ENCODE measurements at places on chromosomes 1 and 21.

GRCh38 chr21:41712201-41712600 is 54.7 kb downstream of the RIPK4 start:
- DNase-seq, result no peak

GRCh38 chr1:198772626-198773025 is 133.8 kb downstream of the PTPRC start:
- DNase-seq, result no peak

DNA sequence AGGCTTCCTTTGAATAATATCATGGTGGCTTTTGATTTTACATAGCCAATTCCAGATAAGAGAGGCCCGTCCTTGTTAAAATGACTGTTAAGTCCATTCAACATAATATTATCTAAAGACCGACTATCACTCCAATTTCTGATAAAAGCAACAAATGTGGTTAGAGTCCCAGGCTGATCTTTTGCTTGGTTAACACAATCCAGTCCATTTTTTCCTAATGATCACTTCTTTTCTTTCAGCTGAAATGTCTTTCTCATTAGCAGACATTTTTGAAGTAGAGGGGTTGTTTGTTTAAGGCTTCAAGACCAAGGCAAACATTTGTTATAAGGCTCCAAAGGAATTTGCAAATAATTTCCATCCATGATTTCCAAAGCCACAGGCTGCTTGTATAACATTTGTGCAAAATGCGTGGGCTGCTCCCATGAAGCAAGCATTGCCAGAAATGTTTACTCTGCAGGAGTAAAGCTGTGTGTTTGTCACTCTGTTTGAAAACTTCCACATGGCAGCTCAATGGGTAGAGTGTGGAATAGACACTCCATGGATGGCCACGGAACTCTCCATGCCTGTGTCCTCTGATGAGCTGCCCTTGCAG is 111.5 kb downstream of the PSMG1 start:
- no peak for DNase-seq

DNA sequence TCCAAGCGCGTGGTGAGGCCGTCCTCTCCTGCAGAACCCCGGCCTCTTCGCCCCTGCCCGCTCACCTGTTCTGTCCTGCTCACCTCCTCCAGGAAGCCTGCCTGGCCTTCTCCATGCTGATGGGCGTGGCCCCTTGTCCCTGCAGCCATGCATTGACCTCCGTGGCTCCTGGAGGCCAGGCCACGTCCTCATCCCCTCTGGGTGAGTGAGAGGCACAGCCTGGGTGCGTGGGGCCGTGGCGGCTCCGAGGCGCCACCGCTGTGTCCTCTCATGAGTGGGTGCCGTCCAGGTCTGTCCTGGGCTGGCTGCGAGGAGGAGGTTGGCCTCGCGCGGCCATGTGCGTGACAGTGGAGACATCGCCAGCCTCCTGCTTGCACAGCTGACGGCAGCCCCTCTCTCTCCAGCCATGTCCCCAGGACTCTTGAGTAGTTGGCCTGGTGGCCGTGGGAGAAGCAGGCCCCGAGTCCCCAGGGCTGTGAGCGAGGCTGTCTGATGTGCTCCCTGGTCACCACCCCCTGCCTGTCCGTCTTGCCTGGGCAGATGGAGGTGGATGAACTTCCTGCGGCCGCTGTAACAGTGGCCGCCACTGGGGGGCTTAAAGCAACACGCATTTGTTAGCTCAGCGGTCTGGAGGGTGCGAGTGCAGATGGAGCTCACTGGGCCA is 58.1 kb downstream of the PRKCZ start:
- DNase-seq, result no peak

- no peak for DNase-seq
Observed at GRCh38 chr1:42122408-42122807, 30.8 kb upstream of the GUCA2B start.

GRCh38 chr1:181144238-181144637 is 55.7 kb downstream of the IER5 start:
- DNase-seq, result no peak

DNA sequence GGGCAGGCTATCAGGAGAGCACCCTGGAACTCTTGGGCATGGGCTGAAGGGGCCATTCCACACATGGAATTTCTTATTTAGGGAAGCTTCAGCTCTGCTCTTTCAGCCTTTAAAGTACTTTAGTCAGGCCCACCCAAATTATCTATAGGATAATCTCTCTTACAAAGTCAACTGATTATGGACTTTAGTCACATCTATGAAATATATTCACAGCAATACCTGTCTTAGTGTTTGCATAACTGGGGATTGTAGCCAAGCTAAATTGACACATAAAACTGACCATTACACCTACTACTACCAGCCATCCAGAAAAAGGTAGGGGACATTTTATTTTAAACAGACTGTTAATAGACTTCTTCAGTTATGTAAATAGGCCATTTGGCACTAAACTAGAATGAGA is 114.9 kb upstream of the VANGL1 start:
- no peak for DNase-seq
